ENCODE measurements at places on chromosomes 3 and 15. TPM values are rescaled to one million over a fixed set of nuclear protein-coding genes. Genes with fewer than 3 reads are reported as not detected.

GPR160 gene
- total RNA-seq: 25.4 TPM

CKMT1A gene
- 16.8 TPM for total RNA-seq

DNA sequence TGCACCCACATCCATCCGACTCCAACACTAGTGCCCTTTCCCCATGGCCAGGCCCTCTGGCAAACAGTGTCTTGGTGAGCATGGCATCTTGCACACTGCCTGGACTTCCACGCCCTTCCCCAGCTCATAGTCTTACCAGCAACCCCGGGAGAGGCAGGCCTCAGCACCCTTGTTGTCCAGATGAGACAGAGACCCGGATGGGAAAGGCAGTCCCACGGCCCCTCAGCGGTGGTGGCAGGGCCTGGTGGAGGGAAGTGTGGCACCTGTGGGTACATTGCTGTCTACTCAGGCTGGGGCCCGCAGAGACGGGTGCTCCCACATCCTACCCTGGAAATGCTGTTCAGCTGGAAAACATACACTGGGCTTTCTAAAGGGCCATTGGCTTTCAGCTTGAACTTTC lies 28.4 kb downstream of the HDAC11 start:
- H3K36me3 ChIP-seq: peaks cover 5% of the 10 kb centered on the region
- H3K27ac ChIP-seq: no peak overlapping the region
- H3K4me1 ChIP-seq: no peaks in the 10 kb centered on the region
- DNase-seq: no peak
- H3K27me3 ChIP-seq: no peaks in the 10 kb centered on the region

OXTR gene
- 0.82 TPM for total RNA-seq

FBXL22 gene
- 2.3 TPM for total RNA-seq

GRCh38 chr3:118168175-118168574 lies 866.5 kb downstream of the IGSF11 start:
- H3K4me3 ChIP-seq: no peak overlapping the region
- no peak for DNase-seq
- no peaks in the 10 kb centered on the region for H3K4me1 ChIP-seq
- H3K27ac ChIP-seq: no peak overlapping the region

Measured in left lung (tissue), 14 donors.